ENCODE measurements at places on chromosomes 1 and 21. TPM values are rescaled to one million over a fixed set of nuclear protein-coding genes. Genes with fewer than 3 reads are reported as not detected.

DNA sequence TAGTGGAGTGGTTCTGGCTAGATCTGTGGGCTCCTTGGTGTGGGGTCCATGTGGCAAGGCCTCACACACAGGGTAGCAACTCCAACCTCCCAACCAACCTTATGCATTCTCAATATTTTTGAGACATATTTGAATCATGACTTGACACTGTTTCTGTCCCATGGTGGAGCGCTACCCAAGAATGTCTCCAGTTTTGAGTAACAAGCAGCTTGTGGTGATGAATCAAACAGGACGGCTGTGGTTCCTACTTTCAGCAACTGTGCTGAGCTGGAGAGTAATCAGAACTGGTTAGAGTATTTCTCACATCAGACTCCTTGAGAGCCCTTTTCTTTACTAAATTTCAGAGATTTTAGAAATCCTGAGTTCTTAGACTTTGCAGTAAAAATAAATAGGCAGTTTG lies 3.1 kb downstream of the LCE3D start:
- DNase-seq: no peak

DNA sequence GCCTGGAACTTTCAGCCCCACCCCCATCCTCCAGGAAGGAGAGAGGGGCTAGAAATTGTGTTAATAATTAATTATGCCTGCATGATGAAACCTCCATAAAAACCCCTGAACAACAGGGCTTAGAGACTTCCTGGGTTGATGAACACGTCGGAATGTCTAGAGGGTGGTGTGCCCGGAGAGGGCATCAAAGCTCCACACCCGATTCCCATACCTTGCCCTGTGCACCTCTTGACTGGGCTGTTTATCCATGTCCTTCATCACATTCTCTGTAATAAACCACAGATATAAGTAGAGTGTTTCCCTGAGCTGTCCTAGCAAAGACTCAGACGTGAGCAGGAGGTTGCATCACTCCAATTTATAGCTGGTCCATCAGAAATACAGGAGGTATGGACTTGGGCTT lies 624.0 kb downstream of the NPHP4 start:
- no peak for DNase-seq

GRCh38 chr1:221002601-221003000 lies 123.4 kb downstream of the HLX start:
- no peak for DNase-seq

DNA sequence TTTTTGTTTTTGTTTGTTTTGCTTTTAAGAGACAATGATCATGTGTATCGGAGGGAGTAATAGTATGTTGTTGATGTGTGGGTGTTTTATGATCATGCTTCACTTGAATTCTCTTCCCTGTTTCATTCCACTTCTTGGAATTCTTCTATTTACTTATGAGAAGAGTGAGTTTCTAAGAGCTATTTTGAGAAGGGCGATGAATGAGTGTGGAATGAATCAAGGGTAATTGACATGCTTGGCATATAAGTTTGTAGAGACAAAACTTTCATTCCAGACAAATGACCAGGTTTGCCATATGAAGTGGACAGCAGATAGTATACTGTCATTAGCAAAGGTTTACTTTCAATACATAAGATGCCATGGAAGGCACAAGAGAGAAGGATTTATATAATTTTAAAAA lies 42.3 kb upstream of the PDC start:
- no peak for DNase-seq

DNA sequence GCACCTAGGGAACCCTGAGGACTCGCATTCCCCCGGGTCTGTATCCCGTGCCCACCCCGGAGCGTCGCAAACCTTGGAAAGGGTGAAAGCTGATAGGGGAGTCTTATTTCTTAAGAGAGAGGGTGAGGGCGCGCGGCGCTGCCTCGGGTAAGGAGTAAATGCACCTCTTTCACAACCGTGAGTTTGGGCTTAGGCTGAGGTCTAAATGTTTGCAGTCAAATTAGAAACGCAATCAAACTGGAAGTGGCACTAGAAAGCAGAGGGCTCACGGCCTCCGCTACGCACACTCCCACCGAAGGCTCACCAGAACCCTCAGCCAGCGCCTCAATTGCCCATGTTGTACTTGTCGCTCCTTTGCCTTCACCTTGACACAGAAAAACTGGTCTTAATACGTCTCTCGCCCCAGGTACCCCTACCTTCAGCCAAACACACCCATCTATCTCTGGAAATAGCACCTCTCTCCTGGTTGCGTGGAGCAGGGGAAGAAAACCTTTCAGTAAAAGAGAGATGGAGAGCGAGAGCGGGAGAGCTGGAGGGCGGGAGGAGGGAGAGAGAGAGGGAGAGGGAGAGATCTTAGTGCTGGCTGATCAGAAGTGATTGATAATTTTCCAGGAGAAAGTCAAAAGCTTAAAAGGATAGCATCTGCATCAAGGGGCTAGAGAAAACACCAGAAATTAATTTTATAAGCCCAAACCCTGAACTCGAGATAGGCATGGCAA lies 1.7 kb upstream of the HLX start:
- no peak for DNase-seq

GRCh38 chr1:14578156-14578555 lies 20.3 kb upstream of the KAZN start:
- DNase-seq: no peak

GRCh38 chr1:232932486-232933425 lies 17.7 kb upstream of the NTPCR start:
- DNase-seq: no peak

DNA sequence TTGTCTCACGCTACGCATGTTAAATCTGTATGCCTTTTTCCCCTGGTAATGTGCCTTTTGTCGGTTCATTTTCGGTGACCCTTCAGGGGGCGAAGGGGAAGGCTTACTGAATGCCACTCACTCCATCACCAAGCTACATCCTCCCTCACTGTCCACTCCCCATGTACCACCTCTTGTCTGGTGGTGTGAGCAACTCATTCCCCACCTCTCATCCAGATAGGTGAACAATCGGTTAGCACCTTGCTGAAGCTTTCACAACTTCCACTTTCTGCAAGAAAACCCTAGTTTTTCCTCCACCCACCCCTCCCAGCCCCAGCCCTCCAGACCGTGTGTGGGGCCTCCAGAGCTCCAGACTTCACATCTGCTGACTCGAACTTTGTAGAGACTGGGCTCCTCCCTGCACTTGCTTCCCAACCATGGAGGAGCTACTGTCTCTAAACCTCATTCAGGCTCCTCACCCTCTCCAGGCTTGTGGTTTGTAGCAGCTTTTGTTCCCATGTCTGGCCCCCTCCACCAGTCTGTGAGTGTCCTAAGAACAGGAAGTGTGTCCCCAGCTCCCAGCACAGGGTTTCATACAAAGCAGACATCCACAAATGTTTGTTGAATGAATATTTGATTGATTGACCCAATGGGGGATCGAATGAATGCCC lies 48.4 kb upstream of the RUNX3 start:
- DNase-seq: no peak

The MAP10 gene
- total RNA-seq: 2.4 TPM

The VANGL2 gene
- 0.14 TPM for total RNA-seq

The YTHDF2 gene
- 31.4 TPM for total RNA-seq

GRCh38 chr1:46587069-46587468 lies 17.0 kb downstream of the MKNK1 start:
- no peak for DNase-seq

DNA sequence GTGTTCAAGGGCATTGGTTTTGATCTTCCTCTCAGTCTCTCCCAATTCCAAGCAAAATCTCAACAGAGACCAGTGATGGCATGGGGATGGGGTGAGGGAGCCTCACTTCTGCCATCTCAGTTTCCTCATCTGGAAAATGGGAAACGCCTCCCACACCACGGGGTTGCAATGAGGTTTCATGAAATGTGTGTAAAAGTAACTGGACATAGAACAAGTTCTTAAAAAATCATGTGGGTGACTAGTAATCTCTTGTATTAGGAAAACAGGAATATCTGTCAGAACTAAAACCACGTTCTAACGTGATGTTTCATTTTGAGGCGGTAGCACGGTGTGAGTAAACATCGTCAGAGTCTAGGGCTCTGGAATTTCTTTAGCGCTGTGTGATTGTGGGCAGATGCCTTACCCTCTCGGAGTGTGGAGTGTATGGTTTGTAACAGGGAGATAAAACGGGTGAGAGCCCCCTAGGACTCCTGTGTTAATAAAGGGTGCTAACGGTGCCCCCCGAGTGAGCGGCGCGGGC lies 55.5 kb upstream of the DNAJC6 start:
- no peak for DNase-seq

The ACTA1 gene
- total RNA-seq: 14.2 TPM

GRCh38 chr21:41928621-41929220 lies 25.1 kb downstream of the C2CD2 start:
- no peak for DNase-seq

The OR2AK2 gene
- not detected for total RNA-seq

The NBPF4 gene
- total RNA-seq: not detected

DNA sequence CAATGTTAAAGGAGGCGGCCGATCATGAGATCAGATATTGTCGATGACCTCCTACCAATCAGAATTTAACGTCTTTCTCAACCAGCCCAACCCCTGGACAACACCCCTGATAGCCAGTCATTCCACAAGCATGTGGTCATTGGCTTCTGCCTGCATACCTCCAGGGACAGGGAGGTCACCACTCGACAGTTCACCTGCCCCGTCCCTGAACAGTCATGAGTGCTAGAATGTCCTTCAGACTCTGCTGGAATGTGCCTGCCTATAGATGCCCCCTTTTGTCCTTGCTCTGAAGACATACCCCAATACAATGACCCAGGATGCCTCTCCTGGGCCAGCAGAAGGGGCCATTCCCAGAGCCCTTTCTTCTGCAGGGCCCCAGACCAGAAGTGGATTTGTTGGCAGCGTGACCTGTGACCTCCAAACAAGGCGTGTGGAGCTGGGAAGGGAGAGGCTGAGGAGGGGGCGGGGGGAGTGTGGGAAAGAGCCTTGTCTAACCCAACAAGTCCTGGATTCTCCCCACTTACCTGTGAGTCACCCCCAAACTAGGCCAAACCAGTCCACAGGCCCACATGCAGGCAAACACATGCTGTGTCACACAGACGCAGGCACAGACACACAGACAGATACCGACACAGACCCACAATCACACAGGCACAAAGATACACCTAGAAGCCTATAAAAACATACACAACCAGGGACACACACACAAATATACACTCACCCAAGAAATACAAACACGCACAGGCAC lies 2.2 kb downstream of the CRYBG2 start:
- no peak for DNase-seq

- no peak for DNase-seq
Measured at GRCh38 chr1:60423146-60423780, 349.7 kb upstream of the C1orf87 start.

Data from right lobe of liver (tissue), 6 donors.